ENCODE measurements at places on chromosomes 6 and 20. TPM values are rescaled to one million over a fixed set of nuclear protein-coding genes. Genes with fewer than 3 reads are reported as not detected.

Gene CALHM4
- 2.4 TPM for total RNA-seq

Gene SAMD3
- 9.1 TPM for total RNA-seq

- DNase-seq, result no peak
Observed at GRCh38 chr6:49918787-49919186, 45.2 kb downstream of the DEFB114 start.

GRCh38 chr6:14211562-14211942 lies 94.0 kb downstream of the CD83 start:
- peak; percentile 74 for DNase-seq

- no peak for DNase-seq
Observed at GRCh38 chr6:10582774-10583508, 61.8 kb downstream of the GCNT2 start.

DNA sequence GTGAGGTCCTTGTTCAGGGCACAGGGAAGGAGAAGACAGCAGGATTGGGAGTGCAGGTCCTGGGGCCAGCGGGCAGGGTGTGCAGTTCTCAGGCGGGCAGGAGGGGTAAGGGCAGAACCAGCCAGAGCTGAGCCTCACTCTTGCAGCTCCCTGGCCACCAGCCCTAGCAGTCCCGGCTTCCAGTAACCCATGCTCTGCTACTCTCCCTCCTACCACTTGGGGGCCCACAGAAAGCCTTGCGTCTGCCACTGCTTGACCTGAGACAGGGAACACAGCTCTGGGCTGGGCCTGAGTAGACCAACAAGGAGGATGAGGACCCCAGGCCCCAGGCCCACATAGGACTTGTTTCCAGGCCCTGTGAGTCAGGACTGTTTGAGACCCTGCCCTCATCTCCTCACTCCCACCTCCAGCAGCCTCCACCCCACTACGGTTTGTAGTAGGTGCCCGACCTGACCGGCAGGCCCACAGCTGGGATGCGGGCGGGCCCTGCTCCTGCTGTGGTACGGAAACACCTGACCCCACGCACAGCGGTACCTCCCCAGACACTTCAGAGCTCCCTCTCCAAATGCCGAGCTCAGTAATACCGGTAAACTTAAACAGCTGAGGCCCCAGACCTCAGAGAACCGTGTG lies 39.2 kb downstream of the KCNK5 start:
- DNase-seq, result no peak

Data from umbilical cord (tissue), 2 donors.